ENCODE measurements at places on chromosomes 12 and 14.

DNA sequence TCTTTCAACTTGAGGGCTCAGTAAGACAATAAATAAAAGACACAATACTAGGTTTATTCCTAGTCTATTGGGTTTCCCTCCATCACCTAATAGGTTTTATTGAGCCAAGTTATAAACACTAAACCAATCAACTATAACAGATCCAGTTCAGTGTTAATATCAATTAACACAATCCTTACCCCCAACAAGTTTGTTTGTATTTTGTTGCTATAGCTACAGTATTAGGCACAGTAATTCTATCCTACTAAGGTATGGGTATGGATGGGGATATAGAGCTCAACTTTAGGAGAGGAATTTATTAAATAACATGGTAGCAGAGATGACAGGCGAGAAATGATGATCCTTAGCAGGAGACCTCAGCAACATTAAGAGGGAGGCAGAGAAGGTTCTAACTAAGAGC is 13.3 kb downstream of the PPP4R3A start:
- DNase-seq, result no peak

DNA sequence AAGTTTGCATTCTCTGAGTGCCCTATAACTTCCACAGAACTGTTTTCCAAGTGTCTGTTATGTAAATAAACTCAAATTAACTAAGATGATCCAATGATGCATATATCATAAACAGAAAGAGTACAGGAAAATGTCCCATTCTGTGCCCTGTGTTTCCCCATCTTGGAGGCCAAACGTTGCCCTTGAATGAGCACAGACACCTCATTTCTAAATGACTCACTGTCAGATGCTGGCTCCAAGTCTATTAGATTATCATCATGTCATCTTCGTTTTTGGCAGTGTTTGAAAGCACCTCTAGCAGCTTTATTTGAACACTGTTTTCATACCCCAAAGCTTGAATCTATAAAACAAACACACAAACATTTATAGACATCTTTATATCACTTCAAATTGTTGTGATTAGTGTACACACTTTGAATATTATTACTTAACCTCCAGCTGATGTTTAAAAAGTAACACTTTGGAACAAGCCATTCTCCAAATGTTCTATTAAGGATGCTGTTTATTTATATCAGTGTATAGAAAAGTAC is 424.2 kb downstream of the NOVA1 start:
- DNase-seq, result no peak

DNA sequence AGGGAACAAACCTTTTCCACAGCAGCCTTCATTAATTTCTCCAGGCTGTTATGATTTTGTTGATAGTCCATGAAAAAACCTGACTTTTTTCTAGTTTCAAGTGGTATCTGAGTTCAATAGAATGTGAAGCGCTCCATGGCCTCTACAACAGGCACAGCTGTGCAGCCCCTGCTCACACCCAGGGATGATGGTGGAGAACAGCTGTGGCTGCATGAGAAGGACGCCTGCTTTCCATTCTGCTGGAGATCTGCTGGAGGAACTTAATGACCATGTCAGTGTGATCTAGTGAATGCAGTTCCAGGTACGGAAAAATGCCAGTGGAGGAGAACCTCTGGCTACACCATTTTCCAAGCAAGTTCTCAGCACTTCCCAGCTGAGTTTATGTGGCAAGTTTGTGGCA is 80.6 kb downstream of the PIWIL1 start:
- no peak for DNase-seq

GRCh38 chr12:7289743-7290142 is 14.1 kb upstream of the ACSM4 start:
- no peak for DNase-seq

GRCh38 chr12:103181366-103182152 is 224.1 kb downstream of the ASCL1 start:
- DNase-seq, result no peak

DNA sequence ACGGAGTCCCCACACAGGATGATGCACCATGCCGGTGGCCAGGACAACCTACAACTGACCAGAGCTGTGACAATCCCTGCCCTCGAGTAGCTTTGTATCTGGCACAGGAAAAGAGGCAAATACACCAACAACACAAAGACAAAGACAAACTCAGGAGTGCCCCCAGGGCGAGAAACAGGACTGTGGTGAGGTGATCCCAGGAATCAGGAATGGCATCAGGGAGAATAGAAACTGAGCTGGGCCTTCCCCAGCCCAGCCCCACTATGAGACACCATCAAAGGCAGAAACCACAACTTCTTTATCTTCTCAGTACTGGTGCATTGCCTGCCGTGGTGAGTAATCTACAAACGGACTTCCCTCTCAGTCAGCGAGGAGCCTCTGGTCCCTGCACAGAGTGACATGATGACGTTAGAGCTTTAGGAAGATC is 157.7 kb downstream of the TTC7B start:
- no peak for DNase-seq

DNA sequence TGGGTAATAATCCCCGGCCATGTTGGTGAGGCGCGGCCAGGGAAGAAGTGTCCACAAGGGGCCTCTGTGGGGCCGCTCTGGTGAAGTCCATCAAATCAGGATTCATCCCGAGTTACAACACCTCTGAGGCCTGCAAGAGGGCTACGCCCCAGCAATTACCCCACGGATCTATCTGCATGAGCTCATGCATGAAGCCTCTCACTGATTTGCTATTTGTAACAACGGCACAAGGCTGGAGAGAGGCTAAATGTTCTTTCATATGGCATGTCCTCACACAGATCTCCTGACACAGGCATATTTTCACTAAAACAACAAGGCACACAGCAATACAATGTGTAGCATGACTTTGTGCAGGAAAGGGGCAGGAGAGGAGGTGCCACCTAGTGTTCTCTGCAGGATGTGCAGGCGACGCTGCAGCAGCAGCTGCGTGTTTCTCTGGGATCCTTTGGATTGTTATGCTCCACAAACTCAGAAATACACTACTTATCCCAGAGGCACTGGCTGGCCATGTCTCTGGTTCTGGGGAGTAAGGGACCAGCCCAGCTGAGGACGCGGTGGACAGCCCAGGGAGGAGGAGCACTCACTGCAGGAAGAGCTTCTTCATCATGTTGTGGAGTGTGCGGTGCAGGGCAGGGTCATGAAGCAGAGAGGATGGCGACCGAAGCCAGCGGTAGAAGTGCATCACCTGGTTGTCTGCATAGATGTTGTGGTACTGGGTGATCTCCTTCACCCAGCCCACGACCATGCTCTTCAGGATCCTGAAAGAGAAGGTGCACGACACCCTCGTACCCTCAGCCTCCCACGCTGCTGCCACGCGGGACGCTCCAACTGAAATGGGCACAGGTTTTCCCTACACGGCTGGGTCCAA is 20.2 kb downstream of the P2RX2 start:
- no peak for DNase-seq

- no peak for DNase-seq
These were observed 316.1 kb downstream of the AACS start for GRCh38 chr12:125381373-125381772.

DNA sequence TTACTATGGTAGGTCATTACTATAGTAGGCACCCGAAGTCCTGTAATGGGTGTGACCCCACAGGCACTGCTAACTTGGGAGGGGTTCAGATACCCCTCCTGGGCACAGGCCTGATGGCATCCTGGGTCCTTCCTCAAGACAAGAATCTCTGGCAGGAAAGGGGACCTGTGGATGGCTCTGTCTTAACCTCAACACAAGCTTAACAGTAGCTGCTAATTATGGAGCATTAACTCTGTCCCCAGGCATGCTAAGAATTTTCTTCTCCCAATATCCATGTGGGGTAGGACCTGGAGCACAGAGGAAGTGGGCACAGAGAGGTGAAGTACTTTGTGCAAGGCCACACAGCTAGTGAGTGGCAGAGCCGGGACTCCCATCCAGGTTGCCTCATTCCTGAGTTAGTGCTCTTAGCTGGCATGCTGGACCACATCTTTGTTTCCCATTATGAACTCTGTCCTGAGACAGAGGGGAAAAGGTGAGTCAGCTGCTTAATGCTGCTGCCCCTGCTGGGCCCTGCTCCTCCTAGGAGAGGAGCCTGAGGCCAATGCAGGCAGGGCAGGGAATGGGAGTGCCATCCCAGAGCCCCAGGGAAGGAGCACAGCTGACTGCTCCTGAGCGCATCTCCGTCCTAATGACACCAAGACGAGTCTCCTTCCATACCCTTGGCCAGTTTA is 32.1 kb downstream of the GALNT16 start:
- no peak for DNase-seq

DNA sequence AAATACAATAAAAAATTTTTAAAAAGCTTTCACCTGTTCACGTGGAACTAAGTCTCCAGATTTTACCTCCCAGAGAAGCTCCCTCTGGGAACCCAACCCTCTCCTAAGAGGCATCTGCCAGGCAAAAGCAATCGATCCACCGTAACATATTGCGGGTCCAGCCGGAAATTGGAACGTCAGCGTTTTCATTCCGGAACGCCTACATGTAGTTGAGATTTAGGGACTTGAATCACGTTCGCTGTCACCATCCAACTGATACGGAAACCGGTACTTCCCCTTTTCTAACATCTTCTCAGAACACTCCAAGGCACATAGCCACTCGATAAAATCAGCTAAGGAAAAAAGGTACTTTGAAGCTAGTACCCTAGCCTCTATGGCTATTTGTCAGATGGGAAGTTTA is 70.3 kb downstream of the COX16 start:
- no peak for DNase-seq

DNA sequence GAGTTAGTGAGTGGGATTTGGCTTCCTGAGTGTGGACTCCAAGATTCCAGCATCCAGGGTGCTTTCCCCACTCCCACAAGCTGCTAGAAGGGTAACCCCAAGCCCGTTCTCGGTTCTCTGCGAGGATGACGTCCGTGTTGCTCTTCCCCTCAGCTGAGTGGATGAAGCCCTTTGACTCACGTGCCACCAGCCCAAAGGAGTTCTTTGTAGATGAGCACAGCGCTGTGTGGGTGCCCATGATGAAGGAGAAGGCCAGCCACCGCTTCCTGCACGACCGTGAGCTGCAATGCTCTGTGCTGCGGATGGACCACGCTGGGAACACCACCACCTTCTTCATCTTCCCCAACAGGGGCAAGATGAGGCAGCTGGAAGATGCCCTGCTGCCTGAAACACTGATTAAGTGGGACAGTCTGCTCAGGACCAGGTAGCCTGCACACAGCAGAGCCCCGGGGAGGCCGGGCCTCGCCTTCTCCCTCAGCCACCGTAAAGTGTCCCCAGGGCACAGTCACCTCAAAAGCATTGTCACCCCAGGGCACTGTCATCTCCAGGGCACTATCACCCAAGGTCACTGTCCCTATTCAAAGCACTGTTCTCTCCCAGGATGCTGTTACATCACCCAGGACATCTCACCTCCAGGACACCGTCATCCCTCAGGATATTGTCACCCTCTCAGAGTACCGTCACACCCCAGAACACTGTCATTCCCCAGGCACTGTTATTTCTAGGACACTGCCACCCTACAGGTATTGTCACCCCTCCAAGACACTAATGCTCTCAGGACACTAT is 31.3 kb downstream of the SERPINA3 start:
- no peak for DNase-seq

- peak; percentile 89 for DNase-seq
These were observed 662 bp upstream of the NELL2 start for GRCh38 chr12:44876544-44877410.

DNA sequence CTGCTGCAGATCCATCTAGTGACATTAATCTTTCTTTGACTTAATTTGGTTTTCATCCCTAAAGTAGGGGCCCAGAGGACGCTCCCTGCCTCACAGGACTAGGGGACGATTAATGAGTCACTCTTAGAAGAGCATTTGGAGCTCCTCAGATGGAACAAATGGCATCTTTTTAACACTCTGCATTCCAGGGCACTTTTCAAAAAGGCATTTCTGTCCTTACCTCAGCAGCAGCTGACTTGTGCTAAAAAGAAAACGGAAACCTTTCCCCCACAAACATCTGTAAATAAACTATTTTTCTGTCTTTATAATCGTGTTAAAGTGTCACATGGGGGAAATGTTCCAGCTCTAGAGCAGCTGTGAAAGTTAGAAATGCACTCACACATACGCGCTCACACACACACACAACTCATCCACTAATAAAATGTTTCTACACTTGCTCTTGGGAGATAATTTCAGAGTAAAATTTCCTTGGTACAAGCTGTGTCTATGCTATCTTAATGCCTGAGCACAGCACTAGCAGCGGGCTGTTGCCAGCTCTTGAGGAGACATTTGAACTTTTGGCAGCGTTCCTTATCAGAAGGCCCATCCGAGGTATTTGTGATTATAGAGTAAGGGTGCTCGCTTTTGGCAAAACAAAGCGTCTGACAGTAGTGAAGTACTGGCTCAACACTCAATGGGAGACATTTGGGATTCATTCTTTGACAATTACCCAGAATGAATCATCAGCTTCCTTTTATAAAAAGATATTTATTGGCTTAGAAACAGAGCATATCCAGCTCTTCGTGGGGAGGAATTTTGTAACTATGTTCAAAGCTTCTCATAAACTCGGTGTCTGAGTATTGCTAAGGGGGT is 141.3 kb downstream of the PLXNC1 start:
- DNase-seq, result no peak

DNA sequence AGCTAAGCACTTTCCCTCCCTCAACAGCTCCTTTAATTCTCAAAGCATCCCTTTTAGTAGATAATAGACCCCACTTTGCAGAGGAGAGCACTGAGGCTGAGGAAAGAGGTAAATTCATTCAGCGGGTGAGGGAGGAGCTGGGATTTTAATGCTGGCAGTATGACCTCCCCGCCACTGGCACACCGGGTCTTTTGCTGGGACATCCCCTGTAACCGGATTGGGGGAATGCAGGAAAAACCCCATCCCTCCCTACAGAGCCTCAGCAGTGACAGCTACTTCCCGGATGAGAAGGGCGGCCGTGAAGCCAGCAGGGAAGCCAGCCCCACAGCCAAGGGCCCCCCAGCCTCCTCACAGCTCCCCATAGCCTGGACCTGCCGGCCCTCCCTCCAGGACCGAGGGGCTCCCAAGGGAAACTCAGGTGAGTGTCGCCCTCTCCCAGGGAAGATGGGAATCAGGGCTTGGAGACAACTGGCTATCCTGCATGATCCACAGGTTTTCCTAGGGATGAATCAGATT is 12.1 kb downstream of the ZBTB39 start:
- DNase-seq, result no peak

DNA sequence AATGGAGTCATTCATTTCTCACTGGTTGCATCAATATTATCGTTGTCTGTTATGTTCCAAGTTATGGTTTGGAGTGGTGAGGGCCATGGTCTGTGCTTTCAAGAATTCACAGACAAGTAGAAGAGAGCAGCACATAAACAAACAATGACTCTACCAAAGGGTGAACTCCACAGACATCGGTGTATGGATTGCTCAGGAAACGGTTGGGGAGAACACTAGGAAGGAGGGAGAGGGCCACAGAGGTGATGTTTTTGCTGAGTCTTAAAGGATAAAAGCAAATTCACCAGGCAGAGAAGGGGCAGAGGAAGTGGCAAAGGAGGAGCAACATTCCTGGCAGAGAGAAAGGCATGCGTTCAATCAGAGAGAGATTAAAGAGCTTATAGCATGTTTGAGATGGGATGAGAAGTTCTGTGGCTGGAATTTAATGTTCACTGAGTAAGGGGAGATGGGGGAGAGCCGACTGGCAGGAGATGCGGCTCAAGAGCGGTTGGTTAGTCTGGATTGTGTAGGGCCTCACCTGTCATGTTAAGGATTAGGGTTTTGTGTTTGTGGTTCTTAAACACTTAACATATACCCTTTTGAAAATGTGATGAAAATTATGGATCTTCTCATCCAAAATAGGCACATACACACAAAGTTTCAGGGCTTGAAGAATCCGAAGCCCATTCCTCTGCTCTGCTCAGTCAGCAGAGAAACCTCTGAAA is 42.3 kb upstream of the FRMD6 start:
- DNase-seq, result no peak

Data from NCI-H1092 (cell line).